ENCODE measurements at places on chromosomes 13 and 19.

GRCh38 chr13:64579331-64579730 lies 2650.8 kb downstream of the PCDH9 start:
- DNase-seq: no peak

GRCh38 chr13:97978651-97979050 lies 25.2 kb downstream of the IPO5 start:
- no peak for DNase-seq

GRCh38 chr13:112716841-112717520 lies 27.1 kb downstream of the ATP11A start:
- no peak for DNase-seq

DNA sequence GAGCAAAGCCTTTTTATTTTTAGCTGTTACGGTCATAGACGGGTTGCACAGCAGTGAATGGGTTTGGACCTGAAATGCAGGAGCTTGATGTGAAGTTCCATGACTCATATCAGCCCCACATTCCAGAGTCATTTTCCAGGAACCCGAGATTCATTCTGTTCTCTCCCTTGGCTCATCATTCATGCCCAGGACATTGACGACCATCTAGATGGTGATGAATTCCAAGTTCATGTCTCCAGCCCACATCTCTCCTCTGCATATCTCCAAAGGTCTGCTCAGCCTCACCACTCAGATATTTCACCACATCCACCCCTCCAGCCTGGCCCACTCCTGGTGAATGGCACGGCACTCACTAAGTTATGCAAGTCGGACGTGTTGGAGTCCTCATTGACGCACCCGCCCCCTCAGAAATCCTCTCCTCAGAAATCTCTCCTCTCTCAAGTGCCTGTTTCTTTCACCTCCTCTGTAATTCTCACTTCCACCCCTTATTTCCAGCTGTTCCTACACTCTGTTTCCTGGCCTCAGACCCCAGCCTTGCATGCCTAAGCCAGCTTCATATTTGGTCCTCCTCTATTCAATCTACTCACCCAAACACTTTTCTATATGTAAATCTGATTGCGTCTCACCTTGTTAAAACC lies 83.1 kb downstream of the ALOX5AP start:
- DNase-seq: no peak

GRCh38 chr19:50580970-50581634 lies 12.9 kb upstream of the LRRC4B start:
- DNase-seq: no peak

DNA sequence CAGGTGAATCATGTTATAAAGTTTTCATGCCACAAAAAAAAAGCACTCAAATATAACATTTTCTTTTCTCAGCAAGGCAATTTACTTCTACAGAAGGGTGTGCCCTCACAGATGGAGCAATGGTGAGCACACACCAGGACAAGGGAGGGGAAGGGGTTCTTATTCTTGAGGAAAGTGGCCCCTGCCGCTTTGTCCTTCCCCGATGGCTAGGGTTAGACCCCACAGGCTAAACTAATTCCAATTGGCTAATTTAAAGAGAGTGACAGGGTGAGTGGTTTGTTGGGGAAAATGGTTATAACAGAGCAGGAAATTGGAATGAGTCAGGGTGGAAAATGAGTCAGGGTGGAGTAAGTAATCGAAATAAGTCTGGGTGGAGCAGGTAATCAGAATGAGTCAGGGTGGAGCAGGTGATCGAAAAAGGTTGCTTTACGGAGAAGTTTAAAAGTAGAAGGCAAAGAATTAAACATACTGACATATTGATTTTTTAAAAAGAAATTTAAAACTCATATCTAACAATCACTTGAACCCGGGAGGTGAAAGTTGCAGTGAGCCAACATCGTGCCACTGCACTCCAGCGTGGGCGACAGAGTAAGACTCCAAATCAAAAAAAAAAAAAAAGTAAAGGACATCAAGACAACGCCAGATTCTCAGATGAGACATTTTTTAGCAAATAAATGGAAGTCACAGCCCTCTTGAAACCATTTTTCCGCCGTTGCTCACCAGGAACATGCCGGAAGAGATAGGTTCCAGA lies 813 bp downstream of the ZNF562 start:
- peak; percentile 8 for DNase-seq

GRCh38 chr19:743168-743687 lies 7.7 kb upstream of the MISP start:
- no peak for DNase-seq

GRCh38 chr19:48644839-48645619 lies 958 bp downstream of the CA11 start:
- peak; percentile 62 for DNase-seq

DNA sequence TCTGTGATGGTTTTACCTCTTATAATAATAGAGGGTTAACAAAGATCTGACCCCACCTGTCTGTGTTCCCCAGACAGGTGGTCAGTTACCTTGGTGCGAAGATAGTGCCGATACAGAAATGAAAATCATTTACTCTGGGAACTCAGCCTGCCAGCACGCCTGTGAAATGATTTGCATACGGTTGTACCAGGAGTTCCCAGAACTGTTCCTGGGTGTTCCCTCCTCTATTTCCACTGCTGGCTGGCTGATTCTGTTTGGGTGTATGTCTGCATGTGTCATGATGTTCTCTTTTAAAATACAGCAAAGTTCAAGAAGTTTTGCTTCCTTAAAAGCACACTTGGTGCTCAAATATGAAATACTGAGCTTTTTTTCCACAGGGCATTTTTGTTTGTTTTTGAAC lies 527.1 kb downstream of the FGF9 start:
- no peak for DNase-seq

- no peak for DNase-seq
These were observed 647.1 kb upstream of the SLITRK6 start for GRCh38 chr13:86446311-86446710.

- DNase-seq: peak; percentile 36
These were observed 16.6 kb upstream of the RAB8A start for GRCh38 chr19:16095071-16095571.

DNA sequence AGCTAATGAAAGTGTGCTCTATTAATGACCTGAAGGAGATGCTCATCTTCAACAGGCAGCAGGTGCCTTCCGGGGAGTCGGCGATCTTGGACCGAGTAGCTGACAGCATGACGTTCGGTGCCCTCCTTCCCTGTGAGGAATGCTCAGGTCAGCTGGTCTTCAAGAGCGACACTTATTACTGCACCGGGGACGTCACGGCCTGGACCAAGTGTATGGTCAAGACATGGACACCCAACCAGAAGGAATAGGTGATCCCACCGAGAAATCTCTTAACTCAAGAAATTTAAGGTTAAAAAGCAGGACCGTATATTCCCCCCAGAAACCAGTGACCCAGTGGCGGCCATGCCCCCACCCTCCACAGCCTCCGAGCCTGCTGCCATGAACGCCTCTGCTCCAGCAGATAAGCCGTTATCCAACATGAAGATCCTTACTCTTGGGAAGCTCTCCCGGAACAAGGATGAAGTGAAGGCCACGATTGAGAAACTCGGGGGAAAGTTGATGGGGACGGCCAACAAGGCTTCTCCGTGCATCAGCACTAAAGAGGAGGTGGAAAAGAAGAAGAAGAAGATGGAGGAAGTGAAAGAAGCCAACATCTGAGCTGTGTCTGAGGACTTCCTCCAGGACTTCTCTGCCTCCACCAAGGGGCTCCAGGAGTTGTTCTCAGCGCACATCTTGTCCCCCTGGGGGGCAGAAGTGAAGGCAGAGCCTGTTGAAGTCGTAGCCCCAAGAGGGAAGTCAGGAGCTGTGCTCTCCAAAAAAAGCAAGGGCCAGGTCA lies 22.8 kb upstream of the ANKRD10 start:
- no peak for DNase-seq

- DNase-seq: peak; percentile 23
These were observed 1.6 kb downstream of the PKN1 start for GRCh38 chr19:14434543-14435319.

DNA sequence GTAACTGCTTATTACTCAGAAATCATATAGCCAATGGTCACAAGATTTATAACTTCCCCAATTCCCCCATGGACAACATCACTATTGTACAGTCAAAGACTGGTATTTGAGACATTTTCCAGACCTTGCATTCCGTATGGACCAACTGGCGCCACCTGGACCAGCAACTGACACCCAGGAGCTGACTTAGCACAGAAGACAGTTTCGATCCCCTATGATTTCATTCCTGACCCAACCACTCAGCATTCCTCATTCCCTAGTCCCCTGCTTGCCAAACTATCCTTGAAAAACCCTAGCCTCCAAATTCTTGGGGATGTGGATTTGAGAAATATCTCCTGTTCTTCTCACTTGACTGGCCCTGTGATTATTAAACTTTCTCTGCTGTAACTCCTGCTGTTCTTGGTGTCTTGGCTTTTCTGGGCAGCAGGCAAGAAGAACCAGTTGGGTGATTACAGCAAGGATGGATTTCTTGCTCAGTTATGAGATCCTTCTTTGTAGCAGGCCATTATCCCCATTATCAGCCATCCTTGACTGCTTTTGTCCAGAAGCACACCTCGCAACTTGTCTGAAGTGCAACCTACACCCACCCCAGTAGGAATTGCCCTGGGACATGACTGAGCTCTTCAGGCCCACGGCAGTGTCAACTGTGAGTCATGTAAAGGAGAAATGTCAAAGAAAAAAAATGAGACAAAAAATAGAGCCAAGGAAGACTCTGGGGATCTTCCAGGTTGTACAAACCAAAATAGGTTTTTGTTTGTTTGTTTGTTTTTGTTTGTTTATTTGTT lies 13.7 kb upstream of the MAP3K10 start:
- no peak for DNase-seq

Measured in stimulated activated naive B cell treated with anti-CD40 and anti-IgM and Interleukin-4, amounts not matched to agents 10 μg/mL and 1 μg/mL and 100 μg/mL, for 72 hours (primary cell).